ENCODE measurements at places on chromosomes 7 and 10. TPM values are rescaled to one million over a fixed set of nuclear protein-coding genes. Genes with fewer than 3 reads are reported as not detected.

DNA sequence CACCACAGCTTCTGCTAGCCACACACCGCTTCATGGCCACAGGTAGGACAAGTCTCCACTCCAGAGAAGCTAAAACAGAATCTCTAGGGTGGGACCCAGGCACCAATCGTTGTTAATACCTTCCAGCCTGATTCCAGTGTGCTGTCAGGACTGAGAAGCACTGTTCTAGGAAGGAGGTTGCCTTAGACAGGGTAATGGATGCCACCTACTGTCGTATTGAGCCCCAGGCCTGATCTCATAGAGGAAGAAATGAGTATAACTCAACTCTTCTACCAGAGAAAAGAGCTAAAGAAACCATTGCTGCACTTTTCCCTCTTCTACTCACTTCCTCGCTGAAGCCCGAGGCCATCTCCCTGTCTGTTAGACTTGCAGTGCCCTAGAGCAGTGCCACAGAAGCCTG, 31.8 kb downstream of the CNNM1 start:
- DNase-seq = no peak

DNA sequence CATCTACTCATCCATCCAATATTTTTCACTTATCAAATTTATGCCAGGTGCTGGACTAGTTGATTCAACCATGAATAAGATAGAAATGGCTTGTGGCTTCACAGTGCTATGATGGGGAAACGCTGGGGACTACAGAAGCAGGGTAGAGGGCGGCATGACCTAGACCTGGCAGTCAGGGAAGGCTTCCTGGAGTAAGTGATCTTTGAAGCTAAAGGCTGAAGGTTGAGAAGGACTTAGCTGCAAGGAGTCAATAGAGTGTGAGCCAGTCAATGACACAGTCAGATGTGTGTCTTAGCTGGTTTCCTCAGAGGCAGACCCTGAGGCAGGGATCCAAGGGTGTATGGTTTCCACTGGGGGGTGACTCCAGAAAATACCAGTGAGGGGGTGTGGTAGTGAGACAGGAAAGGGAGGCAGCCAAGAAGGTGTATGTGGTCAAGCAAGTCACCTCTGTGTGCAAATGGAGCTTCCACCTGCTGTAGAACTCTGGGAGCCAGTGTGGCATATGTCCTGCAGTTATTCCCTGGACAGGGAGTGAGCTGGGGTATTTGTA, 10.3 kb downstream of the PRF1 start:
- DNase-seq = no peak

GRCh38 chr7:23338863-23339262, 39.7 kb downstream of the MALSU1 start:
- no peak for DNase-seq

- no peak for DNase-seq
Measured at GRCh38 chr10:49309691-49310411, 10.9 kb downstream of the C10orf71 start.

GRCh38 chr10:111598433-111599059, 521.7 kb downstream of the ADRA2A start:
- no peak for DNase-seq

The SFTPD gene
- 0.43 TPM for total RNA-seq

Data from Right ventricle myocardium inferior (tissue), 1 donor.